ENCODE measurements at places on chromosomes 3 and 15. TPM values are rescaled to one million over a fixed set of nuclear protein-coding genes. Genes with fewer than 3 reads are reported as not detected.

NSUN3 gene
- 16.5 TPM for total RNA-seq

GRIP2 gene
- 1.6 TPM for total RNA-seq

RPLP1 gene
- total RNA-seq, result 143 TPM

CELSR3 gene
- total RNA-seq, result 1.4 TPM

CAPN3 gene
- 1.9 TPM for total RNA-seq

RBPMS2 gene
- 0.97 TPM for total RNA-seq

TAGLN3 gene
- total RNA-seq, result not detected

LRRC31 gene
- not detected for total RNA-seq

KBTBD13 gene
- not detected for total RNA-seq

EXOSC7 gene
- 47.5 TPM for total RNA-seq

RTP3 gene
- total RNA-seq, result not detected

REC114 gene
- total RNA-seq, result not detected

DUOXA1 gene
- under 0.01 TPM for total RNA-seq

SPATA12 gene
- total RNA-seq, result not detected

GP5 gene
- under 0.01 TPM for total RNA-seq

PROS1 gene
- 59.1 TPM for total RNA-seq

NANOGP8 gene
- total RNA-seq, result 0.91 TPM

UROC1 gene
- total RNA-seq, result not detected

ABCF3 gene
- 34.4 TPM for total RNA-seq

MYH15 gene
- total RNA-seq, result 0.22 TPM

FBN1 gene
- 1,426 TPM for total RNA-seq

TMEM207 gene
- not detected for total RNA-seq

STX19 gene
- not detected for total RNA-seq

BTLA gene
- total RNA-seq, result not detected

ACAN gene
- 1,316 TPM for total RNA-seq

TMEM158 gene
- 0.65 TPM for total RNA-seq
